ENCODE measurements at places on chromosomes 4 and X.
A peak's percentile ranks its signal among the peaks of the same experiment; 100 is the strongest.

DNA sequence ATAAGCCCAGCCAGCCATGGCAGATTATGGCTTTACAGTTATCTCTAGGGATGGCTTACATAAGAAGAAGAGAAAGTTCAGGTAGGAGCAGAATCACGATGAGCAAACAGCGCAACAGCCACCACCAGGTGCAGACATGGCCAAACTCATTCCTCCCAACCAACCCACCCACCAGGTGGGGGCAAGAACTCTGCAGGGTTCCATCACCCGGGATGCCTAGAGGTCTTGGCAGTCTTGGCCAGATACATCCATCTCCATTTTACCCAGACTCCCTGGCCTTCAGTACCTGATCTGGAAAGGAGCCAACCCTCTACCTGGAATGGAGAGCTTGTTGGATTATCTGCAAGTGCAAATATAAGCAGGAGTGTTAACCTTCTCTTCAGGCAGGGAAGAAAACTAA is 7.5 kb downstream of the TSC22D3 start:
- DNase-seq: no peak

GRCh38 chr4:143351149-143351691 is 14.5 kb downstream of the GAB1 start:
- DNase-seq: no peak

DNA sequence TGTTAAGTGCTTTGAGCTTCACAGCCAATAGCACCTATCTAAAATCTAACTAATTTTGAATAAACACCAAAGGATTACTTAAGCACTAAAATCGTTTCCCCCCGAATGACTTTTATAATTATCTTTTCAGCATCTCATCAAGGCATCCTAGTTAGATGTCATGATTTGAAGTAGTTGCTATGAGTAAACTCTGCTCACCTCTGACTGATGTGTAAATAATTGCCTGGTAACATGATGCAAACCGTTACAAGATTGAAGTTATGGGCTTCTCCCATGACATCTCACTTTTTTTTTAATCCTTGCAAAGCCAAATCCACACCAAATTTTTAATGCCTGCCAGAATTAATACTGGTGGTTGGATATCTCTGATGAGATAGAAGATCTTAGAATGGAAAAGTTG is 377.1 kb downstream of the PRDM5 start:
- no peak for DNase-seq

DNA sequence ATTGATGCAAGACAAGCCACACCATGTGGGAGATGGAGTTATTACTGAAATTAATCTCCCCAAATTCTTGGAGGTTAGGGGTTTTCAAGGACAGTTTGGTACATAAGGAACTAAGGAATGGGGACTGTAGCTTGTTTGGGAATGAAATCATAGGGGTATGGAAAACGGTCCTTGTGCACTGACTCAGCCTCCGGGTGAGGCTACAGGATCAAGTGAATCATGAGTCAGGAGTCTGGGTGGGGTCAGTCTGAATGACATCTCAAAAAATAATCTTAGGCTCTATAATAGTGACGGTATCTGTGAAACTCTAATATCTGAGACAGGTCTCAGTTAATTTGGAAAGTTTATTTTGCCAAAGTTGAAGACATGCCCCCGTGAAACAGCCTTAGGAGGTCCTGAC is 128.5 kb upstream of the CYSLTR1 start:
- DNase-seq: no peak

DNA sequence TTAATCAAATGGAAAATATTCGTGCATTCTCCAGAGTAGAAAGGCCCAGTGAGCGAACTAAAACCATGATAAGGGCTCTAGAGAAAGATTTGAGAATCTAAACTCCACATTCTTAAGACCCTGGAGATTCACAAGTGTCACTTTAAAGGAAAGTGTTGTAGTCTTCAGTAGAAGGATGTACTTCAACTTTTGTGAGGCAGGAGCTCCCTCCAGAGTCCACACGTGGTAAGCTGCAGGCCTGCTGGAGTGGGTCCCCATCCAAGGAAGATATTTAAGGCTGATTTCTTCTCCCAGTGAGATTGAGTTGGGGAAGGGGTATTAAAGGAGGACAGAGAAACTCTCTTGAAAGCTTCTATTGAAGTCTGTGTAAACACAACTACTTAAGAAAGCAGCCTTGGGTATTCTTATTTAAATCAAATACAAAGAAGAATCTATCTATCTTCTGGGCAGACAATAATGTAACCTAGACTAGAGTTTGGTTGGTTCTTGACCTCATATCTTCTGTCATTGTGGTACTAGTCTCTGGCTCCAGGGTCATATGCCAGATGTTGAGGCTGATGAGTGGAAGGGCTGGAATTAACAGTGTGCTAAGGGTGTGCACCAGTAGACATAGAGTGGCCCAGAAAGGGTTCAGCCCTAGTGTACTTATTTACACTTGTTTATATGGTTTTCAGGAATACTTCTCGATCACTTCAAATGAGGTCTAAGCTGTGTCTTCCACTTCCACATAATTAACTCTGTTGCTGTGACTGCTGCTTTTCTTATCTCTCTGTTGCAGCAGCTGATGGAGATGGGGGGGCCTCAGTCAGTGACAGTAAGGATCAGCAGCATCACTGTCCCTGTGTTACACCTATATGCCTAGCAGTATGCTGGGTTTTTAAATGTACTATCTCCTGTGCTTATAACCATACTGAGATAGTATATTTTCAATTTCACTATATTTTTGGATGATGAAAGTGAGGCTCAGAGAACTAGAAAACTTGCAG is 76.1 kb downstream of the HMGB2 start:
- DNase-seq: peak; percentile 16

DNA sequence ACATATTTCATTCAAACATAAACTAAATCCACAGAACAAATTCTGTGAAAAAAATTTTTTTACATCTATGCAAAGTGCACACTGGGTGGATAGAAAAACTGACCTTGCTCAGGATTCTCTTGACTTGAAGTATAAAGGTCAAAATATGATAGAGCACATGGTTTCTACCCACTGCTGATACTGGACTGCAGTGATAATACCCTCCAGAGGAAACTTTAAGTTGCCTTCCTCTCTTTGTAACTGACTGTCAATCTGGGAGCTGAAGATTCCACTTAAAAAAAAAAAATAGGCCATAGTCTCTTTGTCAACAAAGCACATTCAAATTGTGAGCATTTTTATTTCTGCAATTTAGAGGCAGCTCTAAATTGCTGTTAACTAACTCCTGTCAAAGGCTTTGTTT is 3.2 kb upstream of the AMMECR1 start:
- DNase-seq: no peak

GRCh38 chr4:70183168-70183939 is 12.2 kb upstream of the ODAM start:
- no peak for DNase-seq

- no peak for DNase-seq
Observed at GRCh38 chr4:109079731-109080130, 222.7 kb downstream of the COL25A1 start.

GRCh38 chr4:74378573-74378972 is 13.6 kb downstream of the EREG start:
- no peak for DNase-seq

GRCh38 chr4:81826335-81826734 is 354.6 kb upstream of the RASGEF1B start:
- no peak for DNase-seq

GRCh38 chr4:5808081-5808741 is 84.7 kb downstream of the CRMP1 start:
- DNase-seq: no peak

DNA sequence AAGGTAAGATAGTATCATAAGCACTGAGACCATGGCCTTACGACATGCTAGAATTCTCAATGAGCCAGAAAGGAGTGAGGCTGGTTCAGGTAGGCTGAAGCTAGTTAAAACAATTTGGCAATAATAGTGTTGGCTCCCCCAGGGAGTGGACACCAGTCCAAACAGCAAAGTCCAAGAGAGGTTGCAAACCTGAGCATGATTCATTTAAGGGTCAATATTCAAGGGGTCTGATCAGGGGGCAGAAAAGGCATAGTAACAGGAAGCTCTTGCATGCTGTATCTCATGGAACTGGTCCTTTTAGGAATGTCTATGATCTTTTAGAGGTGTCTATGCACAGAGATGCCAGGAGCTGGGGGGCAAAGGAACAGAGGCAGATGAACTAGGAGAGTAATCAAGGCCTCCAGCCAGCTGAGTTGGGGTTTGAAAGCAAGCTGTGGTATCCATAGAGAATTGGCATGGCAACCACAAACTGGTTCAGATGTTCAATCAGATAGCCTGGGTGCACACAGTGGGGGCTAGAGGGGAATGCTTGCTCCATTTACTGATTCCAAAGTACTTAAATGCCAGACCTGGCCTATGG is 5.1 kb downstream of the GJB1 start:
- no peak for DNase-seq

DNA sequence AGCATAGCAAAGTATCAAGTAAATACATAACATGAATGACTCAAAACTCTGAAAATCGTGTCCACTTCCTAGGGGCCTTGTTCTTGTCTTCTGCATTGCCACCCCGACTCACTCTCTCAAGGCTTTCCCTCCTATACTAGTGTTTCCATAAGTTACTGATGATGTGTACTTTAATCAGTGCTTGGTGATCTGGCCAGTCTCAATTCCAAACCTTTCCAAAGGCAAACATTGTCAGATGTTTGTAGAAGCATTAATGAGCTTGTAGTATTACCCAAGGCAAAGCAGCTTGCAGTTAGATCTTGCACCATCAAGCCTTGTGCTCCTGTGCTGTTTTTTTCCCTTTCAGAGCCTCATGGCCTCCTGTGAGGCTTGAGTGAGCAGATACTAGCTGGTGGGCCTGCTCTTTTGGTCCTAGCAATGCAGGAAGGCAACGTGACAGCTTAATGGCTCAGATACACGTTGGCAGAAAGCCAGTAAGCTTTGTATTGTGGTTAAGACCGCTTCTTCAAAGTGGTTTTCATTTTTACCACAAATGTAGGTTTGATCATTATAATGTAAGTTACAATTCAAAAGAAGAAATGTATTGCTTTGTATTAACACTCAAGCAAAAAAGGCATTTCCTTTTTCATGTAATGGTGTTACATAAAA is 51.8 kb downstream of the RBPJ start:
- DNase-seq: no peak

DNA sequence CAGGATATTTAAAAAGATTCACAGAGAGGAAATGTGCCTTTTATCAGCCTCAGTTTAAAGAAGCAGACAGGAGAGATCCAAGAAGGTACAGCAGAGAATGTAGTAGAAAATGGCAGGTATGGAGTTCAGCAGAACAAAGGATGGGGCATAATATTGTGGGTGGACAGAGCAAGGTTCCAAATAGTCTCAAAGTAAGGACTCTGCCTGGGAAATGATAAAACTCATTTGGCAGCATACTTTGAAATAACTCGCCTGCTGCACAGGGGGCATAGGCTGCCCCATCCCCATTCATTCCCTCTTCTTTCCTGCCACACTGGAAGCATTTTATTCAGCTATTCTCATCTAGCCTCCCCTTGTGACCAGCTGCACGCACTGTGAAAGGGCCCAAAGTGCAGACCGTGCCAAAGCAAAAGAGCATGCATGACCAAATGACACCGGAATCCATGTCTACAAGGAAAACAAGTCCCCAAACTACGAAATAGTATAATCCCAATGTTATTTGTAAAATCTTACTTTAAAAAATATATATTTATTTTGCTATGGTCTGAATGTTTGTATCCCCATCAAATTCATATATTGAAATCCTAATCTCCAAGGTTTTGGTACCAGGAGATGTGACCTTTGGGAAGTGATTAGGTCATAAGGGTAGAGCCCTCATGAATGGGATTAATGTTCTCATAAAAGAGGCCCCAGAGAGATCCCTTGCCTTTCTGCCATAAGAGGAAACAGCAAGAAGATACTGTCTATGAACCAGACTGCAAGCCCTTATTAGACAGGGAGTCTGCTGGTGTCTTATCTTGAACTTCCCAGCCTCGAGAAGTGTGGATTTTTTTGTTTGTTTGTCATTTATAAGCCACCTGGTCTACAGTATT is 77.4 kb upstream of the PRSS48 start:
- no peak for DNase-seq

DNA sequence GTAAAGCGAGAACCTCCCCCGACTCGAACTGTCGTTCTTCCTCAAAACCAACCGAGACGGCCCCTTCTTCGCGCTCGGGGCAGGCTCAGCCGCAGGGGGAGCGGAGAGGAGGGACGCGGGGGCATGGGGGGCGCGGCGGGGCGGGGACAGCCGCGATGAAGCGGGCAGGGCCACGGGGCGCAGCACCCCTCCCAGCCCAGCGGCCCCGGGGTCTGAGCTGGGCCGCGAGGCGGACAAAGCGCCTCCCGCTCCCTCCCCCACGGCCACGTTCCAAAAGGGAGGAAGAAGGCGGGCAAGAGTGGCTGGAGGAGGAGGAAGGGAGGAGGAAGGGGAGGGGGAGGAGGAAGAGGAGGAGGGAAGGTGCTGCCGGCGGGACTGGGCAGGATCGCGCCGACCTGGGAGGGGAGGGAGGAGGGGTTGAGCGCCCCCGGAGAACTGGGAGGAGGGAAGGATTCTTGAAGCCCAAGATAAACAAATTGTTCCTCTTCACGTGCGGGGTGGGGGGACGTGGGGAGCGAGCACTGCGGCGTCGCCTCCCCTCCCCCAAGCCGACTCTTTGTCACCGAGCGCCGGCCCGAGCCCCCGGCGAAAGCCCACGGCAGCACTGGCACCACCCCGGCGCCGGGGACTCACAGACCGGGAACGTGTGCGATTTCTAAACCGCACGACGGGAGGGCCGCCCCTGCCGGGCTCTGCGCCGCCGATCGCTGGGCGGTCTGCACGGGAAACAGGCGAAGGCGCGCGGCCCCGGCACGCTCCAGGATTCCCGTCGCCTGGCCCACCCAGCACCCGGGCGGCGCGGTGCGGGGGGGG is 2.9 kb downstream of the MAML3 start:
- DNase-seq: no peak

DNA sequence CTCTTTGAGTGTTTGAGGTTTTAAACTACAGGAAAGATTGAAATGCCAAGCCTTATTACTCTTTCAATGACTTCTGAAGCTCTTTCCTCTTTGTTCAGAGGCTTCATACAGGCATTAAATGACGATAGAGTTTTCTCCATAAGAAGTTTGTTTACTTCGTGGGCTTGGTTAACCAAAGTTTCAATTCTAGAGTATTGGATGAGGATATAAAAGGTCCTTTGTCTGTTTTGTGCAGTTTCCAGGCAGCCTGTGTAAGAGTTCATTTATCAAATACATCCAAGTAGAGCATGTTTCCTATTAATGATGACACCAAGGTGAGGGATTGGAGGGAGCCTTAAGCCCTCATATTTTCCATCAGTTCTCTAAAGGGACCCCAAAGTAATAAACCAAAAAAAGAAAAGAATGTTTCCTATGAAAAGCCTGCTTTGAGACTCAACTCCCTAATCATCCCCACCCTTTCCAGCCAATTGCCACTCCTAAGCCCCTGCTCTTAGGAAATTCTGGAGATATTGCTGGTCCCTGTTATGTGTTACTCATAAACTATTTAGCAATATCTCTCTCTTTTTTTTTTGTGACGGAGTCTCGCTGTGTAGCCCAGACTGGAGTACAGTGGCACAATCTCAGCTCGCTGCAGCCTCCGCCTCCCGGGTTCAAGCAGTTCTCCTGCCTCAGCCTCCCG is 106.2 kb upstream of the IL13RA1 start:
- DNase-seq: no peak

All from stimulated activated CD4-positive, alpha-beta T cell treated with anti-CD3 and anti-CD28 coated beads, Interleukin-1b, Interleukin-23, amount 100 ng/mL, for 1 hour (primary cell).